ENCODE measurements at places on chromosomes 3 and 15. TPM values are rescaled to one million over a fixed set of nuclear protein-coding genes. Genes with fewer than 3 reads are reported as not detected.

GRCh38 chr3:154819491-154819890 lies 260.6 kb upstream of the MME start:
- DNase-seq, result no peak

- DNase-seq, result no peak
Measured at GRCh38 chr15:67240235-67241131, 14.0 kb downstream of the AAGAB start.

GRCh38 chr3:193271101-193271840 lies 30.2 kb downstream of the PLAAT1 start:
- no peak for DNase-seq

- DNase-seq, result no peak
Measured at GRCh38 chr3:110381992-110382391, 689.6 kb upstream of the NECTIN3 start.

DNA sequence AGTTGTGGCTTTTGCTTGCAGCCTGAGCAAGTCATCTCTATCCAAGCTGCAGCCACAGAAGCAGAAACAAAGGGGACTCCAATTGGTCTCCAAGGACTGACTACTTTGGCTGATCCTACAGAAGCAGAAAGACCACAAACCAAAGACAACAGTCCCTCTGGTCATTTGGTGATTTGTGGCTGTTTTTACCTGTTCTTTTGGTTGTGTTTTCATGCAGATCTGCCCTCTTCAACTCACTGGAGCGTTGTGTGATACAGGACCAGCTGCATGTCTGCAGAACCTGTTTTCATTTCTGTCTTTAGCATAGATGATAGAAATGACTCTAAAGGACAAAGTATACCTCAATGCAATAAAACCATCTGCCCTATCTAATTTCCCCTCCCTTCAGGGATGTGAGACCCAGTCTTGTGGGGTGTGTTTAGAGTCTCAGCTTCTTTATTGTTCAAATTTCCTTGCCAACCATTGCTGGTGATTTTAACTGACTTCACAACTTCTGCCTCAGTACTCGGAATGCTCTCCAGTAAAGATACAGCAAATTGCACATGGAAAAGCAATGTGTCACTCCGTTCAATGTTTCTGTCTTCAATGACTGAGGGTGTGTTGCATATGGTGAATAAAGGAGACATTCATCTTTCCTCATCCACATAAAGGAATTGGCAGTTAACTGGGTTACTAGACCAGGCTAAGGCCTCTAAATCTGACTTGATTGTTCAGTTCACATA lies 48.9 kb upstream of the SLC7A14 start:
- DNase-seq, result no peak

DNA sequence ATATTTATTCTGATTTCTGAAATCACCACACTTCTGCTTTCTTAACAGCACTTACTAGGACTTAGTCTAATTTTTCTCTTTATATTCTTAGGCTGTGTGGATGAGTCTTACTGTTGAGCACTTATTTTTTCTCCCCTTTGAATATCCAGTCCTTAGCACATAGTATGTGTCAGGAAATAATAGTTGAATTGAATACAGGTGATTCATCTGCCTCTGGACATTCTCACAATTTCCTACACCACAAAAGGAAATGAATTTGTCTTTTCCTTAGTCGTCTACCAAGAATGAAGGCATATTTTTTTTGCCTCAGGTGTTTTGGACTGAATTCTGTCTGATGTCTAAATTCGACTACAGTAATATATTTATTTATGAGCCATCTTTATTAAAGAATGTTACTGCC lies 204.2 kb downstream of the GHSR start:
- no peak for DNase-seq

- DNase-seq, result no peak
Measured at GRCh38 chr15:58947179-58947578, 13.7 kb upstream of the SLTM start.

GRCh38 chr3:43326891-43327581 lies 40.7 kb downstream of the SNRK start:
- DNase-seq, result no peak

DNA sequence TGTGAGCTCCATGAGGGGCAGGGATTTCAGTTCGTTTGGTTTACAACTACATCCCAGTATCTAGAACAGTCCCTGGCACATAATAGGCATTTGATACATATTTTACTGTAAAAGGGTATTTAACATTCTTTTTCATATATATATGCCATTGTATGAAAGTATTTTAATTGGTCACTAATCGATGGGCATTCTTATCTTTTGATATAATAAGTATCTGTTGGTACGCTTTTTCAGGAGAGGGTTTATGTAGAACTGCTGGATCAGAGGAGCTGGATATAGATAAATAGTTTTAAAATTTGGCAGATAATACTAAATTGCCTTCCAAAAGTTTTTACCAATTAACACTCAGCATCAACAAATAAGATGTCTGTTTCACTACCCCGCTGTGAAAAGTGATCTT lies 978 bp upstream of the RSL24D1 start:
- DNase-seq, result no peak

DNA sequence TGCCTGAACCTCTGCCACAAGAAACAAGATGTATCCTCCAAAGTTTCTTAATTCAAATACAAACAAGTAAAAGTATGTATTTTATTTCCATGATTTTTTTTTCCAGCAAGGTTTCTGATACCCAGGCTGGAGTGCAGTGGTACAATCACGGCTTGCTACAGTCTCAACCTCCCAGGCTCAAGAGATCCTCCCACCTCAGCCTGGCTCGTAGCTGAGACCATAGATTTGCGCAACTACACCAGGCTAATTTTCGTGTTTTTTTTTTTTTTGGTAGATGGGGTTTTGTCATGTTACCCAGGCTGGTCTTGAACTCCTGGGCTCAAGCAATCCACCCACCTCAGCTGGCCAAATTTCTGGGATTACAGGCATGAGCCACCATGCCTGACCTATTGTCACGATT lies 12.2 kb upstream of the VEPH1 start:
- DNase-seq, result no peak

DNA sequence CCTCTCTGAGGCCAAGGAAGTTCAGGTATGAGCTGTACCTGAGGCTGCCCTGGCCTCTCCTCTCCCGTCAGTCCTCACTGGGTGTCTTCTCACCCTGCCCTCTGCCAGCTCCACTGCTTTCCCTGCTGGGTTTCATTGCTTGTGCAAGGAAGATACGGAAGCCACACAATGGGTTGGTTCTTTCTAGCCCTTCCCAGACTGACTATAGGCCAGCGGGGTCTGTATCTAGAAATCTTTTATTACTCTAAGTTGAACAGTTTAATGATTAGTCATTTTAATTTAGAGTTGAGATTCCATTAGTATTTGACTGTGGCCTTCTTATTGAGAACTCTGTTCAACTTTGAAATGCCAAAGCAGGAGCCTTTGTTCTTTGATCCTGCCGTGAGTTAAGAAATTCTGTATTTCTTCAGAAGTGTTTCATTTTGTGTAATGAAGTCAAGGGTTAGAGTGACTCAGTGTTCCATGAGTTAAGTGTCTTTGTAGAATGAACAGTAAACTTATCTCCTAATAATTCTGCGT lies 16.2 kb downstream of the C3orf62 start:
- DNase-seq, result no peak

GRCh38 chr3:178583963-178584575 lies 47.8 kb downstream of the KCNMB2 start:
- DNase-seq, result no peak

DNA sequence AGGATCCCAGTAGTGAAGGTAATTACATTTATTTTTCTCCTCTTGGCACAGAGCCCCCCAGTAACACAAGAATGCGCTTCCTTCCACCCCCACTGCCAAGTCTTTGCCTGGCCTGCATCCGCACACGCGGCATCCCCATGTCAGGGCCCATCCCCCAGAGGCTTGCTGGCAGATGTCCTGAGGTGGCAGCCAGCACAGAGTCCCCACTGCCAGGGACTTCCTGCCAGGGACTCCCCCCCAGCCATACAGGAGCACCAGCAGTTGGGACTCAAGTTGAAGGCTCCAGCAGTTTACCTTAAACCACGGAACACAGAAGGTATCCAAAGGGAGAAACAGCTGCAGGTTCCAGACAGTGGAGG lies 41.0 kb downstream of the MEGF11 start:
- no peak for DNase-seq

- no peak for DNase-seq
Measured at GRCh38 chr3:43290956-43291355, 4.6 kb downstream of the SNRK start.

DNA sequence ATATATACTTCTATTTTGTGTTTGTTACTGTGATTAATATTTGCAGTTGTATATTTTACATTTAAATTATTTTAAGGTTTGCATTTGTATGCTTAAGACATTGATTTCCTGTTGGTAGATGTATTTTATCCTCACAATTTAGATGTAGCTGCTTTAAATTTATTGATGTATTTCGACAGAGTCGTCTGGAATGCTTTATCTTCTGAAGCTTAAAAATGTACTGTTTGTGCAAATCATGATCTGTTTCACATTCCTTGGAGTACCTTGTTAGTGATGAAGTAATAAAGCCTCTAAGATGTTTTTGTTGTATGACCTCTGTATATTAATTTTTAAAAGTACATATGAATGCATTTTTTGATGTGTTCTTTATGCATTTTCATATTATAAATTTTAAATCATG lies 1.9 kb downstream of the CHD2 start:
- no peak for DNase-seq

- DNase-seq, result no peak
Measured at GRCh38 chr15:62938825-62939224, 103.7 kb upstream of the TPM1 start.

DNA sequence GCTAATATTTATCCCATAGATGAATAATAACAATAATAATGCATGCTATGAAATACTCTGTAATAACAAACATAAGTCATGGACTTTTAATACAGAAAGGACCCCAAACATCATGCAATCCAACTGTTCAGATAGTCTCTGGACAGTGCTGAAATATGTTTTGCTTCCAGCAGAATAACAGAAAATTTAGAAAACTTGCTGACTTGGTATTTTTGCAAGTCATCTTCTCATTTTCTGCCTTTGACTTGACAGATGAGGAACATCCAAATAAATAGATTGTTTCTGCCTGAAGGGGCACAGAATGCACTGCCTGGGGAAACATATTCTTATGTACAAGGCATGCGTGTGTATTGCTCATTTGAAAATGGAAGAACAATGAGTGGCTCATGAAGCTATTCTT lies 442.4 kb upstream of the GRM7 start:
- DNase-seq, result no peak

GRCh38 chr3:112734171-112734570 lies 93.2 kb upstream of the CCDC80 start:
- no peak for DNase-seq

GRCh38 chr3:157087780-157088600 lies 72.0 kb downstream of the CCNL1 start:
- peak; percentile 28 for DNase-seq

GRCh38 chr3:9600597-9600996 lies 47.0 kb upstream of the LHFPL4 start:
- peak; percentile 62 for DNase-seq

DNA sequence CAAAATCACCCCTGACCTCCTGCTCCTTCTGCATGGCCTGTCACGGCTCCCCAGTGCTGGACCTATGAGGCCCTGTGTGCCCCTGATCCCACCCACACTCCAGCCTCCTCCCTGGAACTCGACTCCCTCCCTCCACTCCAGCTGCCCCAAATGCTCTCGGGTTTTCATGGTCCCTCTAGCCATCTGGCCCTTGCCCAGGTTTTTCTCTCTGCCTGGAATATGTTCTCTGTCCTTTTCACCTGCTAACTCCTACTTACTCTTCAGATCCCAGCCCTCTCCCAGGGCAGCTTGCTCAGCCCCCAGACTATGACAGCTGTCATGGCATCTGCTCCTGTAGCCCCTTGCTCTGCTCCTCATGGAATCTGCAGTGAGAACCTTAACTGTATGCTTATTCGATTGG lies 30.3 kb downstream of the DUSP7 start:
- DNase-seq, result no peak

DNA sequence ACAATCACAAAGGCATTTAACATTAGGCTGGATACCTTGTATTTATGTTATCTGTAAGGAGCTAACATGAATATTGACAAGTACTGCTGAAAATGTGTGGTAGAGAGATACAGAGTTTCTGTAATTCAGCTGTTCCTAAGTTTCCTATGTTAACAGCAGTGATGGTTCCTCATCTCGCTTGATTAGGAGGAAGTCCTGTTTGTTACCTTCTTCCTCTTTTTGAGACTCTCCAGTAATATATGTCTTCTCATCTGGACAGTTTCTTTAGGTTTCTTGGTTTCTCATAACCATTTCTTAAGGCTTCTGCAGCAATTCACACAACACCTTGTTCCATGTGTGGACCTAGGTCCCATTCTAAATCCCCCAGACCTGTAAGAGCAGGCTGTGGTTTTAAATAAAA lies 11.4 kb upstream of the PEX5L start:
- no peak for DNase-seq

Gene INTS14
- total RNA-seq, result 17.5 TPM

Gene DUOXA2
- not detected for total RNA-seq

Gene ZNF197
- total RNA-seq, result 62.4 TPM

Gene CADPS
- total RNA-seq, result 270 TPM

Gene TRAIP
- 2.0 TPM for total RNA-seq

Gene ITGA11
- total RNA-seq, result 2.0 TPM

Gene OR4F15
- total RNA-seq, result under 0.01 TPM

Gene CACNA2D3
- total RNA-seq, result 30.6 TPM

Gene MEIS2
- 380 TPM for total RNA-seq

Gene ATP10A
- 0.82 TPM for total RNA-seq

Gene TERC
- 61.1 TPM for total RNA-seq

Gene REC114
- total RNA-seq, result not detected

Gene PPARG
- total RNA-seq, result 1.2 TPM

Gene SGO1
- 1.6 TPM for total RNA-seq

Gene TMCO5A
- total RNA-seq, result not detected
